BJ (cell line): ENCODE measurements at places on chromosomes 12 and 14. TPM values are rescaled to one million over a fixed set of nuclear protein-coding genes. Genes with fewer than 3 reads are reported as not detected.

The HSPA2 gene
- polyA plus RNA-seq = 64.1 and 96.1 TPM in 2 replicates

The LUM gene
- polyA plus RNA-seq = 677 and 1,147 TPM in 2 replicates

The PRKD1 gene
- 19.8 and 23.6 TPM in 2 replicates for polyA plus RNA-seq

The GRIP1 gene
- 0.63 and 0.88 TPM in 2 replicates for polyA plus RNA-seq

The CEBPE gene
- not detected in 2 replicates for polyA plus RNA-seq

The TGFB3 gene
- polyA plus RNA-seq = 5.8 and 6.7 TPM in 2 replicates

The LRTM2 gene
- polyA plus RNA-seq = not detected in 2 replicates

The NFYB gene
- 23.3 and 42.0 TPM in 2 replicates for polyA plus RNA-seq

The TOMM20L gene
- polyA plus RNA-seq = not detected in 2 replicates

The RNASE7 gene
- polyA plus RNA-seq = not detected in 2 replicates

The SAMD15 gene
- 0.34 and 1.4 TPM in 2 replicates for polyA plus RNA-seq

The GPRC5A gene
- 230 and 241 TPM in 2 replicates for polyA plus RNA-seq

The LRRC10 gene
- polyA plus RNA-seq = not detected in 2 replicates

The DCN gene
- 823 and 944 TPM in 2 replicates for polyA plus RNA-seq

The KRT71 gene
- polyA plus RNA-seq = not detected in 2 replicates

The EIF2S3B gene
- 0.65 and 0.66 TPM in 2 replicates for polyA plus RNA-seq

The CD163 gene
- polyA plus RNA-seq = not detected in 2 replicates

The ARHGAP9 gene
- 0.98 and 1.0 TPM in 2 replicates for polyA plus RNA-seq

The SERPINA3 gene
- 0.70 and 0.91 TPM in 2 replicates for polyA plus RNA-seq

The APOLD1 gene
- 7.2 and 8.7 TPM in 2 replicates for polyA plus RNA-seq

The SLC10A1 gene
- polyA plus RNA-seq = not detected in 2 replicates

The SIX1 gene
- 3.2 and 6.1 TPM in 2 replicates for polyA plus RNA-seq

The KLRC2 gene
- polyA plus RNA-seq = not detected in 2 replicates

The KHNYN gene
- 18.9 and 19.7 TPM in 2 replicates for polyA plus RNA-seq

The COX14 gene
- polyA plus RNA-seq = 85.7 and 104 TPM in 2 replicates

The PYGL gene
- polyA plus RNA-seq = 36.0 and 36.4 TPM in 2 replicates

The NRIP2 gene
- polyA plus RNA-seq = not detected in 2 replicates

The SYCP3 gene
- polyA plus RNA-seq = 0.10 TPM in 1 of 2 replicates, not detected in the other

The MIPOL1 gene
- polyA plus RNA-seq = 1.1 and 2.8 TPM in 2 replicates

The KRT83 gene
- 0.07 and 0.10 TPM in 2 replicates for polyA plus RNA-seq

The HELB gene
- polyA plus RNA-seq = 0.61 and 1.2 TPM in 2 replicates

The SCN8A gene
- polyA plus RNA-seq = 19.6 and 22.8 TPM in 2 replicates
